CD4-positive, alpha-beta T cell treated with Interferon gamma for 1 hour (primary cell): ENCODE measurements at places on chromosomes 12 and 14.

GRCh38 chr14:104723651-104724406, at the start of gene ADSS1:
ADSS1 (plus strand) TSS chr14:104724229; CDS start chr14:104724271, 42 bp downstream.
- peak; percentile 52 for DNase-seq

- DNase-seq, result no peak
Measured at GRCh38 chr12:10067942-10068341, 30.8 kb downstream of the CLEC1A start.

DNA sequence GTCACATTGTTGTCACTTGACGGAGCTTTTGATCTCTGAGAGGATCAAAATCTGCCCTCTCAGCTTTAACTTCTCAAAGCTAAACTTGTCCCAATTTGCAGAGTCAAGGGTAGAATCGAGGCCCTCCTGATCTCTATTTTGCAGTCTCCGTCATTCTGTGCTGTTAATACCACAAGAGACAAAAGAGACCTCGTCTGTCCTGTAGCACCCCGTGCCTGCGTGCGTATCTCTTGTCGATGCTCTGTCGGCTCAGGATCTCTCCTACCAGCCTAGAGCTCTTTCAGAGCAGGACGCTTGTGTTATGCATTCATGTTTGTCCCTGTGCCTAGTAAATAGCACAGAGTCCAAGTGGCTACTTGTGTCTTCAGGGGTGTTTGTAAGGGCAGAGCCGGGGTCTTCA, 5.1 kb downstream of the EVL start:
- peak; percentile 27 for DNase-seq

DNA sequence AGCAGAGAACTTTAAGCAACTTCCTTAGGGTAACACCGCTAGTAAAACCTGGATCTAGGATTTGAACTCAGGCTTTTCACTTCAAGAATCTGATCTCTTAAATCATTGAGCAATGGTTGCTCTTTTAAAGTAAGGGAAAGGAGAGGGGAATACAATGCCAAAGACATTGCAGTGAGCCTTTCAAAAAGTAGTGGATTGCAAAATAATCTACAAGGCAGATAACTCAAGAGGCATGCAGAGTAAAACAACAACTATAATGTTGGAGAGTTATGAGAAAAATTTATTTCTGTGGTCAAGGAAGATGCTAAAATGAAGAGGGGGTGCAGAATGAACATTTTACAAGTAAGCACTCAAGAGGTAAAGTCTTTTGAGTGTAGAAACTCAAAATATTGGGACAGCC, 432.6 kb downstream of the C12orf50 start:
- DNase-seq, result no peak

DNA sequence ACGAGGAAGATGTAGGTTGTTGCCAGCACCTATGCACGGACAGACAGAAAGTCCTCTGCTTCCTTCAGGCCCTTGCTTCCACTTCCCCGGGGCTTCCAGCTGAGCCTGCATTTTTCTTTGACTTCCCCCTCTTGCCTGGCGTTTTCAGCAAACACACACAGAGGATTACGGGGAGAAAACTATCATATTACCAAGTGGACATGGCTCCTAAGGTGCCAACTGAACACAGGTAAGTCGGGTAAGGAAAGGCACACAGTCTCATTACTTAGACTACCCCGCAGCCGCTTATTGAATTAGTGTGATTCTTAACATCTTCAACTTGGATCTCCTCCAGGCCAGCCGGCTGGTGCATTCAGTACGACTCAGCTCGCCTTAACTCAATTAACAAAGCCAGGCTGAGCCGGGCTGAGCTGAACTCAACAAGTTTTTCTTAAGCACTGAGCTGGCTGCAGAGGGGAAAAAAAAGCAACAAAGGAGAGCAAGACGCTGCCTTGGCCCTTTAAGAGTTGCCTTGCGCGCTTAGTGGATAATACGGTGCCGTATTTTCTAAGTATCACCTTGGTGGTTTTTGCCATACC, 19.2 kb upstream of the MAP1LC3B2 start:
- DNase-seq, result no peak

DNA sequence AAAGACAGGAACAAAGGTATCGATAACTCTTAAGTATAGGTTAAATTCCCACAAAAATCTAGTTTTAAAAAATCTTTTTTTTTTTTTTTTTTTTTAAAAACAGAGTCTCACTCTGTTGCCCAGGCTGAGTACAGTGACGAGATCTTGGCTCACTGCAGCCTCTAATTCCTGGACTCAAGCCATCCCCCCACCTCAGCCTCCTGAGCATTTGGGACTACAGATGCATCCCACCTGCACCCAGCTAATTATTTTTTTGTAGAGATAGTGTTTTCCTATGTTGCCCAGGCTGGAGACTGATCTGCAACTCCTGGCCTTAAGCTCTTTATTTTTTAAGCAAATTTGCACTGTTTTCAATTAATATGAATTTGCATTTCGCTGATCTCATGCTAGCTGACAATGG, 9.8 kb downstream of the PSEN1 start:
- no peak for DNase-seq

DNA sequence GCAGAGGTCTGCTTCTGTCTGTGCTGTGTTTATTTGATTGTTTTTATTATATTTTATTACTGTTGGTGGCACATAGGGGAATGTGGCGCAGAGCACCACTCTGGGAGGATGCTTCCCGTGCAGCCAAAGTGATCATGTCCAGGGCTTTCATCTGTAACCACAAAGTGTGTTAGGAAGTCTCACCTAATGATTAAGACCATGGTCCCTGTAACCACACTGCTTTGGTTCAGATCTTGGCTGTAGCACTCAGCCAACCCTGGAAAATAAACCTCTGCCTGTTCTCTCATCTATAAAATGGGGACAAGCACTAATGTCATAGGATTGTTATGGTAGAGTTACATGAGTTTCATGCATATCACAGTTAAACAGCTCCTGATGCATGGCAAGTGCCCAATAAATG, 1.9 kb downstream of the RESF1 start:
- no peak for DNase-seq

DNA sequence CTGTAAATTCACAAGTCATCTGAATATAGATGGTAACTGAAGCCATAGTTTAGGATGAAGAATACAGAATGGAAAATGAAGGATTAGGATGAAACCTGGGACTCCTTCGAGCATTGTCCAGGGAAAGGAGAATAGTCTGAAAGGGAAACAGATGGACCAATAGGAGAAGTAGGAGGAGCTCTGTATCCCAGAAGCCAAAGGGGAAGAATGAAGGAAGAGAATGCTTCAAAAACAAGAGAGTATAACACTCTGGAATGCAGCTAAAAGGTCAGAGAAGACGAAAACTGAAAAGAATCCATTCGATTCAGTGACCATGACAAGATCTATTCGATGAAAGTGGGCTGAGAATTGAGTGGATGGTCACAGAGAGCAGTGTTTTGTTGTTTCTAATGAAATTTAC, 1.0 kb downstream of the GMFB start:
- no peak for DNase-seq

- DNase-seq, result no peak
Measured at GRCh38 chr12:43102546-43103264, 449.3 kb downstream of the ADAMTS20 start.

DNA sequence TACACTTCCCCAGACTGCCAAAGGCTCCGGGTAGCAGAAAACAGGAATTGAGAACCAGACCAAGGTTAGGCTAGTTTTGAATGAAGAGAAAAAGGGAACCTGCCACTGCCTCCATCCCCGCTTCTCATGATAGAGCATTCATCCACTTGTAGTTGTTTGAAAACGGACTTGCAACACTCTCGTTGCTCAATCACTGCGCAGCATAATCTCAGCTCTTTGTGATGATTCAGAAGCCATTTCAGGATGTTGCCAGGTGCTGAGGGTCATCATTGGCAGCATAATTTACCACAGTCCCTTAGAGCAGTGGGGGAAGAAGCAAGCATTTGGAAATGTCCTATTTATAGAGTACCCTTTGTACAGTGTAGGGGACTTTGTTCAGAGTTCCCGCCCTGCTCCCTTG, 25.6 kb downstream of the KCNK13 start:
- DNase-seq, result peak; percentile 75

DNA sequence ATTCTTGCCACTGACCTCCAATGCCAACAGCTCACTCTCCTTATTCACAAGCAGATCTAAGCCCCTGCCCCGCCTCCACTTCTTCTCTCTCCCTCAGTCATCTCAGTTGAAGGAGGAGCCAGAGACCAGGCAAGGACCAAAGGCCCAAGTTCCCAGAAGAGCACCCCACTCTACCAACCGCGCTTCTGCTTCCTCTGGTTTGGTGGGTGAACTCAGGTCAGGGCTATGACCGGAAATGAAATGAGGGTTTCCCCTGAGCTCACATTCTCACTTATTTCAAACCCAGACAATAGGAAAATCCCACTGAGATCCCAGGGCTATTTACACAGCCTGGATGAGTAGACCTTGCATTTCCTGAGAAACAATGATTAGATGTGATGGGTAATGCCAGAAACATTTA, 9.9 kb downstream of the DPF3 start:
- DNase-seq, result no peak

GRCh38 chr14:39946807-39947206, 514.6 kb upstream of the FBXO33 start:
- DNase-seq, result no peak

GRCh38 chr12:111788178-111788654, 21.5 kb downstream of the ALDH2 start:
- DNase-seq, result no peak

DNA sequence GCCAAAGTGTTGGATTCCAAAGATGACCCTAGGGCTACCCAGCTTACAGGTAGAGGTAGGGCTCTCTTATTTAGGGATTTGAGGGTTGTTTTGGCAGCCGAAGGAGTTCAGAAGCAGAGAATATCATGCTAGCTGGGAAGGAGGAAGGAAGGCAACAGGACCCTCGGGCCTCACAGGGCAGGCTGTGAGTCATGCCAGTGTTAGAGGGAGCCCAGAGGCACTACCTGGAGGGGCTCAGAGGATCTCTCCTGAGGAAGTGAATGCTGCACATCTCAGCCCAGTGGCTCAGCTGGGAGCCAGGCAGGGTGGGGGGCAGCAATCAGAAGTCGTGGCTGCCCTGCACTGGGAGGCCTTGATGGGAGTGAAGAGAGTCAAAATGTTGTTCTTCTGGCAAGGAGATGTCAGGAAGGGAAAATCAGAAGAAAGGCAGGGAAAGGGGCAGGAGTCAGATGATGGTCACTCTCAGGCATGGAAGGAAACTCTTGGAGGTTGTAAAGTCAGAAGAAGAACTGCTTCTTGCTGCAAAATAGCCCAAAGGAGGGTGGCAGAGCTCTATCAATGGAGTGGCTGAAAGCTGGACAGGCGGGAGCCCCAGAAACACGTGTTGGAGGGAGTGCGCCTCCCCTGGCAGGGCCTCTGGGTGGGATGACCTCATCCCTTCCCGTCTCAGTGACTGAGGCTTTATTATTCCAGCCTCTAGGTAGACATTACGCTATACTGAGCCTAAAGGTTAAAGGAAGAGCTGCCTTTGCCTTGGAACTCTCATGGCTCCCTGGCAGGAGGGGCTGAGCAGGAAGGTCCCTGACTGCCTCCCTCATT, 141.3 kb downstream of the SMOC1 start:
- no peak for DNase-seq

DNA sequence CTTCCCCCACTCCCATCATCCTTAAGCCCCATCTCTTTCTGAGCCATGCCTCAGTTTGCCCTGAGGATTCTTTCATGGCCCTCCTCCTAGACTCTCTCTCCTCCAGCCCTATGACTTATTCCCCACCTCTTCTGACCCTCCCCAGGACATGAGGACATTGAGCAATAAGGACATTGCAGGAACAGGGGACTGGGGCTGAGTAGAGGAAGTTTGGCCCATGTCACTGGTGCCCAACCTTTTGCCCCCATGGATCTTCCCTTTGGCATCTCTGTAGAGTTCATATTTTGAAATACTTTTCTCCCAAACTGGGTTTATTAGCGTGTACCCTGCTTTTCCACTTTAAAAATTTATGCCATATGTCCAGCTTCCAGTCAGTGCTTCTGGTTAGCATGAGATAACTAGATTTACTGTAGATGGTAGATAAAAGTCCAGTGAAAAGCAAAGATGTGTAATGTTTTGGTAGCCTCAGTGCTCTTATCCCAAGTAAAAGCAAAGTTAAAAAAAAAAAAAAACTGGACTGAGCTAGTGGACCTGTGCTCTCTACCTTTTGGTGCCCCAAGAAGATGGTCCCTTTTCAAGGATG, 6.1 kb upstream of the LRP1-AS start:
- DNase-seq, result no peak
